SHP77 (cell line): ENCODE measurements at places on chromosomes 1 and 21.
A peak's percentile ranks its signal among the peaks of the same experiment; 100 is the strongest.

DNA sequence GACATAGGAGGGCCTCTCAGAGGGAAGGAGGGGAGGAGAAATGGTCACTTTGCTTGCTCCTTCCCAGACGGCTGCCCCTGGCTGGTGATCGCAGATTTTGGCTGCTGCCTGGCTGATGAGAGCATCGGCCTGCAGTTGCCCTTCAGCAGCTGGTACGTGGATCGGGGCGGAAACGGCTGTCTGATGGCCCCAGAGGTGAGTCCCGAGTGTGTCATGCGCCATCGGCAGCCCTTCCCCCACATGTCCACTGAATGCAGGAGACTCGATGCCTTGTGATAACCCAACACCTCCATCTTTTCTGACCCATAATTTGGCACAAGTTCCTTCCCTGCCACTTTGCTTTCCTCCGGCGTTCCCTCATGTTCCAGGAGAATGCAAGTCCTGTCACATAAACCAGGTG lies 12.7 kb downstream of the DDOST start:
- no peak for DNase-seq

DNA sequence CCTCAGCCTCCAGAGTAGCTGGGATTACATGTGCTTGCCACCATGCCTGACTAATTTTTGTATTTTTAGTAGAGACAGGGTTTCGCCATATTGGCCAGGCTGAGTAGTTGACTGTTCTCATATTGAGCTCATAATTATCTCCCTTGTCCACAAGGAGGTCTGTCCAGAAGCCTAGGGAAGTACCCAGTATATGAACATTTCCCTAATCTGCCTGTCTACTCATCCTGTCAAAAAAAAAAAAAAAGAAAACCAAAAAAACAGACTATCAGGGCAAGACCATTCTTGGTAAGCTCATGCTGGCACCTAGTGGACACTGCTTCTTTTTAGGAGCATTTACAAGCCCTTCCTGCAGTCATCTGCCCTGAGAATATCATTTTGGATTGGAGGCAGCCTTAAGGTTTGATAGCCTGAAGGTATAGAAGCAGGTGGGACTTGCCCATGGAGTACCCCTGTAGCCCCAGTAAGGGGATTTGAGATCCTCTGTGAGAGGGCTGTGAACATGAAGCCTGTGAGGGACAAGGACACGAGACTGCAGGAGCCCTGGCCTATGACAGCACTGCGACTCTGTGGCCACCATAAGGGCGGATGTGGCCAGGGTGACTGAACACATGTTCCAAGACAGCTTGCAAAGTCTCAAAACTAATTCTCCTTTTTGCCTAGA lies 10.8 kb upstream of the DUSP12 start:
- DNase-seq, result peak; percentile 32

GRCh38 chr1:31041529-31041928 lies 24.0 kb downstream of the PUM1 start:
- DNase-seq, result no peak

- DNase-seq, result no peak
These were observed 21.0 kb upstream of the LYST start for GRCh38 chr1:235887676-235888075.

DNA sequence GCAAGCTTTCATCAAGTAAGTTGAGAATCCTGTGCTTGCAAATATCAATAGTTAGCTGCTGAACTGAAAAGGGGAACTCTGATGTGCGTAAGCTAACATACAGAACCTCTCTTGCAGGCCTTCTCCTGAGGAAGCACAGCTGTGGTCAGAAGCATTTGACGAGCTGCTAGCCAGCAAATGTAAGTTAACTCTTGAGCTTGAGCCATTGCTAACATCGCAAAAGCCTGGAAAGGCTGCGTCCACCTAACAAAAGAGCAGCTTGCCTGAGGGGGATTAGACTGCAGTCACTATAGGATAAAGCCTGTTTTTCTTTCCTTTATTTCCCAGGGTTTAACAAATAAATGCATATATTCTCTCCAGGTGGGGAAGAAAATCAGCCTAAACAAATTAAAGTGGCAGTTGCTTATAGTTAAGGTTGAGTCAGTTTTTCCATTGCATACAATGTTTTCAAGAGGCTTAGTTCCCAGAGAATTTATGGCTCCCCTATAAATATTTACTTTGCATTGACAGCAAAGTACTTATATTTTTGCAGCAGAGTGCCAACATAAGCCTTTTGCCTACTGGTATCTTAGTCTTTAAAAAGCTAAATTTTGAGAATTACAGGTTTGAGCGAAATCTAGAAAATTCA lies 1.5 kb downstream of the RGS2 start:
- peak; percentile 26 for DNase-seq

DNA sequence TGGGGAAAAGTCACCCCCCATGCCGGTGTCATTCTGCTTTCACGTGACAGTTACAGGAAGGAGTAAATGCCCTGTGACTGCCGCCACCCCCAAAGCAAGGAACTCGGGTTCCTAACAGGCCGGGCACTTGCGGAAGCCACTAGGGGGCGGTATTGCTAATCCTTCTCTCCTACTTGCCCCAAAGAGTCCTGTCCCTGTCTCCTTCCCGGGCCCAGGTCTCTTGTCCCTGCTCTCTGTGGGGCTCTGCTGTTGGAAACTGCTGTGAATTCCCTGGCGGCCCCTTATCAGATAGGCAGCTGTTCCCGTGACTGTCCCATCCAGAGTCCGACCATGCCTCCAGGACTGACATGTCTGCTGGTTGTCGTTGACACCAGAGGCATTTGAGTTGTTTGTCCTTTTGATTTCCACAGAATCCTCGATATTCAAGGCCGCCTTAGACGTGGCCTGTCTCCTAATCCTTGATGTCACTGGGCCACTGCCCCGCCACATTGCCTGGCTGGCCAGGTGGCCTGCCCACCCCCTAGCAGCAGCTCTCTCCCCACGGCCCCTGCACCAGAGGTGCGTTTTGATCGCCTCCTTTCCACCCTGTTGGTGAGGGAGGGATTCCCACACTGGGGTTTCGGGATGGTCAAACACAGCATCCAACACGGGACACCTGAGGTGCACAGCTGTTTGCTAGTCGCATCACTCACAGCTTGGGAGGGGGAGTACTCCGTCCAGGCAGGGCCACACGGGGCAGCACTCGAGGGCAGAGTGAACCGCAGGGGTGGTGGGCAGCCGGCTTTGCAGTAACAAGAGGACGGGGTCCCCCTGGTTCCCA lies 37.3 kb downstream of the CHAF1B start:
- peak; percentile 34 for DNase-seq

- DNase-seq, result no peak
These were observed 35.6 kb upstream of the RNPC3 start for GRCh38 chr1:103489935-103490334.

DNA sequence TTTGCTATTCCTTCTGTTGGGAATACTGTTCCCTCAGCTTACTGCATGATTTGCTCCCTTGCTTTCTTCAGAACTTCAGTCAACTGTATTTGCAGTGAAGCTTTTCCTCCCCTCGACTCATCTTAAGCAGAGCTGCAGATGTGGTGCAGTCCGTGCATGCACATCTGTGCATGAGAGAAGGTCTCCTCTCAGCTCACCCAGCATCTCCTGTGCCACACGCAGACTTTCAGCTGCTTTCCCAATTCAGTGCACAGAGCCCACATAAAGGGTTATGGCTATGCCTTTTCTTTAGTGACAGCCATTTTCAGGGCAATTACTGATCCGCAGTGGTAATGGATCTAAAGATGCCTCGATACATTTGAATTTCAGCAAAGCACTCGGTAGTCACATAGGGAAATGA lies 13.5 kb upstream of the NTPCR start:
- no peak for DNase-seq

GRCh38 chr1:243313635-243314536 lies 58.0 kb downstream of the SDCCAG8 start:
- DNase-seq, result no peak

GRCh38 chr1:187641015-187641414 lies 812.3 kb downstream of the PLA2G4A start:
- no peak for DNase-seq

- no peak for DNase-seq
These were observed 43.0 kb upstream of the CRNN start for GRCh38 chr1:152457071-152457470.

GRCh38 chr1:8424539-8425116 lies 106.7 kb downstream of the SLC45A1 start:
- DNase-seq, result no peak

- DNase-seq, result no peak
These were observed 60.6 kb downstream of the MYOM3 start for GRCh38 chr1:24051206-24051945.

- no peak for DNase-seq
These were observed 101.7 kb downstream of the NPHP4 start for GRCh38 chr1:5890346-5891106.

- no peak for DNase-seq
These were observed 21.4 kb downstream of the PRRC2C start for GRCh38 chr1:171506525-171507304.

DNA sequence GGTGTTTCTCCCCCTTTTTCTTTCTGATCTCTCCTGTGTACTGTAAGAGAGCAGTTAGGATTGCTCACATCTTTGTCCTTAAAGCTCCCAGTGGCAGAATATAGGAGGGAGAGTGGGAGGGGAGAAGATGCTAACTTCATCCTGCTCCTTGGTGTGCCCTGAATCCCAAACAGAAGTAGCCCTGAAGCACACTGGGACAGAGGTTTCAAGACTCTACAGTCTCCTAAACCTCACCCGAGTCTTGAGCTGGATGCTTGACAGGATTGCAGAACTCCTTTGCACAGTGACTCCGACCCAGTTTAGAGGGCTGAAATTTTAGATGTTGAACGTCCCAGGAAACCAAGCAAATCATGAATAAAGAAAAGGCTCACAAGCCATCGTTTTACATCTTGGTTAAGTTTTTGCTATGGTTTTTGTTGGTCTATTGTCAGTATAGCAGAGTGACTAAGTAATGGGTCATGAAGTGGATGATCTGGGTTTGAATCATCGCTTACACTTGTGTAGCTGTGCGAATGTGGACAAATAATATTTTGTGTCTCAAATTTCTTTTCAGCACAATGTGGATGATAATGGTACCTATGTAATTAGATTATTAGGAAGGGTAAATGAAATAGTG lies 37.5 kb downstream of the XCL2 start:
- no peak for DNase-seq

DNA sequence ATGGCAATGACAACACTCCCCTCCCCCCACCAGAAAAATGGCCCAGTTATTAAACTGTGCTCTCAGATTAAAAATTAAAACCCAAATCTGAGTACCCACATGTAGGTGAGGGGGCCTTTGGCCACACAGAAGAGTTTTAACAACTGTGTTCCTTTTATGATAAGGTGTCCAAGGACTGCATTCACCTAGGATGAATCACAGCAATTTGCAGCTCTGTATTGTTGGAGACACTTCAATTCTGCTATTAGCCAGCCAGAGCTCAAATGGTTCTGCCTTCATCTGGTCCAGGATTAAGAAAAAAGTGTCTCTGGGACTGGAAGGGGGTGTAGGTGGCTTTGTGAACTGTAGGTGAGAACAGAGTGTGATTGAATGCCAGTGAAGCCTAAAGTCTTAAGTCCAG lies 43.3 kb upstream of the DIRAS3 start:
- no peak for DNase-seq

- no peak for DNase-seq
These were observed 215.2 kb downstream of the SLC45A1 start for GRCh38 chr1:8533124-8533523.

DNA sequence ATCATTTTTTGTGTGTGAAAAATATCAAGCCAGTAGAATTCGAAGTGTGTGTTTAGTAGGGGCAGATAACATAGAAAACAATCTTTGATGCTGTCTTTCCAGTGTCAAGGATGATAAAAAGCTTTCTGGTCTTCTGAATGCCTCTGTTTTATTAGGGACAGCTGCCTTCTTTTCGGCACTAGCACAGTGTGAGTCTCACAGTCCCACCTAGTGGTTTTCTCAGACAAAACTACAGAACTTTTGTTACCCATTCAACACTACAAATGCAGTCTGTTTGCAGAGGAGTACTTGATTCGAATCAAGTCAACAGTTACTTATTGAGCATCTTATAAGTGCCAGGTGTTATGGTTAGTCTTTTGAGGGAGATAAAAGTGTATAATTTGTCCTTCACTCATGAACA lies 30.6 kb upstream of the MCOLN3 start:
- no peak for DNase-seq

GRCh38 chr1:188489336-188490112 lies 1660.8 kb downstream of the PLA2G4A start:
- DNase-seq, result no peak

DNA sequence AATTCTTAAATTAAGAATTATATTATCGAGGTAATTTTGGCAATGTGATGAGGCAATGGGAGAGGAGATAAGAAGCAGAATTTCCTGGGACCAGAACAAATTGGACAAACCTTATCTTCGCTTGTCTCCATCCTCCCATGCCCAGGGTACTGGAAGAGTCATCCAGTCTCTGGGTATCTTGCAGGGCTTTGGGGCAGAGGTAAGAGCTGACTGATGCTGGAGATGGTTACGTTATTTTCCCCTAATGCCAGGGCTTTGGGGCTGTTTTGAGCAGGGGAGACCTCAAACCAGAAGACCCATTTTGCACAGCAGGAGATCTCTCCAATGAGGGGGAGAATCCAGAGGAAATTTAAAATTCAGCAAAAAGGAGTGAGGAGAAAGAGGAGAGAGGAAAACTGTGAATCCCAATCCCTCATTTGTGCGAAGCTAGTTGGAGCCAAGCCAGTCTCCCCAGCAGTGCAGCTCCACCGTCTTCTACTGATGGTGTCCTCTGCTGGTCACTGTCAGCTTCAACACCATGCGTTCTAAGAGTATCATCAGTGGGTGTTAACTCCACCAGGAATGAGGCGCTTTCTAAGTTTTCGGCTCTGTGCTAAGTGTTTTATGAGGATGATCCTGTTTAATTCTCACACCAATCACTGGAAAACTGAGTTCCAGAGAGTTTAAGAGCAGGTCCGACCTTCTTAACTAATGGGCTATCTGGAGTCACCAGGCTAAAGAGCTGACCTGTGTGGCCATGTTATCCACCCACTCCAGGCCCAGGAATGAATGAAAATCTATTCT lies 86.8 kb upstream of the CD34 start:
- DNase-seq, result peak; percentile 66

DNA sequence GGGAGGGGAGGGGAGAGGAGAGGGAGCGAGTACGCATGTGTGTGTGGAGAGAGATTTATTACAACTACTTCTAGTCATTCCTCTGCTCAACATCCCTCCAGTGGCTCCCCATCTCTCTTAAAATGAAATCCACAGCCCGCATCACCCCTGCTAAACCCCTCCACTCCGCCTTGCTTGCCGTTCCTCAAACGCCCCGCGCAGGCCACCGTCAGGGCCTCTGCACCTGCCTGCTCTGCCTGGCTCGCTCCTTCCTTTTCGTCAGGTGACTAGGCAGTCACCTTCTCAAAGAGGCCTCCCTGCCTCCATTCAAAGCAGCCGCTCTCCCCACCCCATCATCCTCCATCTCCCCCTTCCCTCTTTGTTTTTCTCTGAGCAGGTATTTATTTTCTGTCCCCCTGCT lies 29.9 kb downstream of the LRRC38 start:
- no peak for DNase-seq

- DNase-seq, result no peak
These were observed 15.4 kb upstream of the MEX3A start for GRCh38 chr1:156097499-156098178.

- DNase-seq, result no peak
These were observed 5.6 kb downstream of the TTC34 start for GRCh38 chr1:2795926-2796325.

DNA sequence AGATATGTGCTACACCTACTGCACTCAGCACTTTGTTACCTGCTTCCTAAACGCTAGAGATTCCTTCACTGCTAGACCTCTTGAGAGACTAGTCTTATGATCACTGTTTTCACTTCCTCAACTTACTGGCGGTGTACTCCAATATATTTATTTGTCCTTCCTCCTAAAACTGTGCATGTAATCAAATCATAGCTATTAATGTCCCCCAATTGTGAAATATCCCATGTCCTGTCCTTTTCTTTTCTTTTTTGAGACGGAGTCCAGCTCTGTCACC lies 3.4 kb downstream of the SOAT1 start:
- DNase-seq, result no peak
